CD4-positive, alpha-beta T cell treated with Interleukin-17A for 4 hours (primary cell): ENCODE measurements at places on chromosomes 3 and 15.

GRCh38 chr15:81491414-81492096 is 117.5 kb upstream of the TMC3 start:
- DNase-seq = no peak

DNA sequence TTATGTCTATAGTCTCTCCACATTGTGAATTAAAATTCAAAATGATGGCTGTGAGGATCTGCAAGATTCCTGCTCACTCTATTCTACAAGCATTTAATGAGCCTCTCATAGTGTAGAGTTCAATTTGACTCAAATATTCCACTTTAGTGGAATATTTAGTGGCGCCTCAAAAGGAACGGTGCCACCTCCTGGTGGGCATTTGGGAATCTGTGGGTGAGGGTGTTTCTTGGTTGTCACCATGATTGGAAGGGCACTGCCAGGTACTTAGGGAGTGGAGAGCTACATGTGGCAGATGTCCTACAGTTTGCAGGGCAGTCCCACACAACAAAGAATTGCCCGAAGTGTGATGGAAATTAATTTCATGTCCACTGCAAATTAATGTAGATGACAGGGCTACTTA is 21.5 kb upstream of the KCNMB3 start:
- DNase-seq = peak; percentile 39

DNA sequence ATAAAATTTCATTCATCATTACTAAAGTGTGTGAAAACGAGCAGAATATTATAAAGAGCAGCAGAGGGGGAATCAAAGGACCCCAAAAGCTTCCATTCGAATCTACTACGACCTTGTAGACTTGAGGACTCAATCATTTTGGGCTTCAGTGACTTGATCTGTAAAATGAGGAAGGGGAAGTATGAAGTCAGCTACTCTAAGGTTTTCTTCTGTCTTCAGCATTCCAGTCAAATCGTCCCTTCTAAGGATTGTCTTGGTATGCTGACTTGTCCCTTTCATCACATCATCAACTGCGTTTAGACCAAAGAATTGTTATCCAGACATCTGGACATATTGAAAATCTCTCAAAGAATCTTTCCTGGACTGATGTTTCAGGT is 44.8 kb downstream of the PLD1 start:
- DNase-seq = no peak

DNA sequence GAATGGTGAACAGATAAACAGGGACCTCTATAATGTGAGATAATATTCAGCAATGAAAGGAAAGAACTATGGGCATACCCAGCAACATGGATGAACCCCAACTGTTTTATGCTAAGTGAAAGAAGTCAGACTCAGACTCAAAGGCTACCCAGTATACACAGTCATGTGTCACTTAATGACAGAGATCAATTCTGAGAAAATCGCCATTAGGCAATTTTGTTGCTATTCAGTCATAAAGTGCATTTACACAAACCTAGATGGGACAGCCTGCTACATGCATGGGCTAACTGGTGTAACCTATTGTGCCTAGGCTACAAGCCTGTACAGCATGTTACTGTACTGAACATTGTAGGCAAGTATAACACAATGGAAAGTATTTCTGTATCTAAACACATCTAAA is 76.5 kb downstream of the B3GNT5 start:
- no peak for DNase-seq

DNA sequence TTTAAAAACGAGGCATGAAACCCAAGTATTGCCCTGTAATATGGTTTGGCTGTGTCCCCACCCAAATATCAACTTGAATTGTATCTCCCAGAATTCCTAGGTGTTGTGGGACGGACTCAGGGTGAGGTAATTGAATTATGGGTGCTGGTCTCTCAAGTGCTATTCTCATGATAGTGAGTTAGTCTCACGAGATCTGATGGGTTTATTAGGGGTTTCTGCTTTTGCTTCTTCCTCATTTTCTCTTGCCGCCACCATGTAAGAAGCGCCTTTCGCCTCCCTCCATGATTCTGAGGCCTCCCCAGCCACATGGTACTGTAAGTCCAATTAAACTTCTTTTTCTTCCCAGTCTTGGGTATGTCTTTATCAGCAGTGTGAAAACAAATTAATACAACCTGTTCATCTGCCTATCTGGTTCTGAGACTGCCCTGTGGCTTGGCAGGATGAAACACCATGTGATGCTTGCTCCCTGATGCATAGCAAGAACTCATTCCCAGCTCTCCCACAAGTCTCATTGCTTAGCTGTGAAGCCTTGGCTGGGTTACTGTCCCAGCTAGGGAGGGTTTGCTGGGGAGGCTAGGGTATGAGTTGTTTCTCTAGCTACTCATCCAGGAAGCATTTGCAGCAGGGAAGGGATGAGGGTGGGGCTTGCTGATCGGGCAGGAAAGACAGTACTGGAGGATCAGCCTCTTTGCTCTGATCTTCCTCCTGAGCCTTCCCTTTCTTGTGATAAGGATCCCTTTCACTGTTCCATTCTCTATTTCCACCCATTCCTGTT is 3.7 kb upstream of the SQOR start:
- no peak for DNase-seq

DNA sequence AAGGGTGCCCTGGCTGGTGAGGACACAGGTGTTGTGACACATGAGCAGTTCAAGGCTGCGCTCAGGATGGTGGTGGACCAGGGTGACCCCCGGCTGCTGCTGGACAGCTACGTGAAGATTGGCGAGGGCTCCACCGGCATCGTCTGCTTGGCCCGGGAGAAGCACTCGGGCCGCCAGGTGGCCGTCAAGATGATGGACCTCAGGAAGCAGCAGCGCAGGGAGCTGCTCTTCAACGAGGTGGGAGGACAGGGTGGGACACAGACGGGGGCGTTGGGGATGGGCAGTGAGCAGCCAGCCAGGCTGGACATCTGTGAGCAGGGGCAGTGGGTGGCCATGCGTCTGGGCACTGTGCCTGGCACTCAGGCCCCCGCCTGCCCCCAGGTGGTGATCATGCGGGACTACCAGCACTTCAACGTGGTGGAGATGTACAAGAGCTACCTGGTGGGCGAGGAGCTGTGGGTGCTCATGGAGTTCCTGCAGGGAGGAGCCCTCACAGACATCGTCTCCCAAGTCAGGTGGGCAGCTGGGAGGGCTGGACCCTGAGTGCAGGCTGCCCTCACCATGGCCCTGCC is 10.3 kb downstream of the ANKRD63 start:
- DNase-seq = peak; percentile 18

DNA sequence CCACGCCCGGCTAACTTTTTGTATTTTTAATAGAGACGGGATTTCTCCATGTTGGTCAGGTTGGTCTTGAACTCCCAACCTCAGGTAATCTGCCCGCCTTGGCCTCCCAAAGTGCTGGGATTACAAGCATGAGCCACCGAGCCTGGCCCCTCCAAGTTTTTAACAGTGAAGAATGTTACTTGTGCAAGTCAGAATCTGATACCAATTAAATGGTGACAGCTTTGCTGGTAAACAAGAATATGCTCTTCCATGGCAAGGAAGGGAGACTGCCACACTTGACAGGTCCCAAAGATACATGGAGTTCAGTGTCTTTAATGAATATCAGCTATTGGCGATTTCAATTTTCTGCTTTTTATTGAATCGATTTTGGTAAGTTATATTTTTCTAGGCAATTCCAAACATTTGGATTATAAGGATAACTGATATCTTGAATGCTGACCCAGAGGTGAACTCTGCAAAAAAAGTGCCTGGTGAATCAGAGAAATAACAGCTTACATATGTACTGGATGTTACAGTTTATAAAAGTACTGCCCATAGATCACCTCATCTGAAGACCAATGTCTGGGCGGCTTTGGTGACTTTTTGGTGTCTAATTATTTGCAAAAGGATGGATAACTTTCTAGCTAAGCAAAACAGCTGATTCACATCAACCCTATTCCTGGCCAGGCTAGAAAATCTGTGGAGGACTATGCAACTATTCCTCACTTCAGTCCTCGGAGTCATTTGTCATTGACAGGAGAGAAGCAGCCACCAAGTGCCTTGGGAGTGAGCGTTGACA is 1.2 kb downstream of the PARP16 start:
- DNase-seq = no peak

- no peak for DNase-seq
Measured at GRCh38 chr3:158709666-158710083, 22.6 kb downstream of the RARRES1 start.

GRCh38 chr3:24318677-24319287 is 175.9 kb downstream of the THRB start:
- DNase-seq = no peak

DNA sequence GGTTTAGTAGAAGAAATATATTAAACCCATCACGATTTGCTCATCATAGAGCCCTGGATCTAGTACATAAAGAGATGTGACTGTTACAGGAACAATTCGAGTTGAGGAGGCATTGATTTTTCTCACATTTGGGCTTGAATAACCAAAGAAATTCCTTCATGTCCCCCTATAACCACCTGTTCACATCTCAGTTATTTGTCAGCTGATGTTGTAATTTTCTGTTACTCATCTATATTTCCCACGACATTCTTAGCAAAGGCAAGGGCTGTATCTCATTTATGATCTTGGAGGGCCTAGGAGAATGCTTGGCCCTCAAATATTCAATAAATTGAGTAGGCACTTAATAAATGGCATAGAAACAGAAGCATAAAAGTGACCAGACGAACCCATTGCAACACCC is 36.4 kb upstream of the GYG1 start:
- DNase-seq = no peak

DNA sequence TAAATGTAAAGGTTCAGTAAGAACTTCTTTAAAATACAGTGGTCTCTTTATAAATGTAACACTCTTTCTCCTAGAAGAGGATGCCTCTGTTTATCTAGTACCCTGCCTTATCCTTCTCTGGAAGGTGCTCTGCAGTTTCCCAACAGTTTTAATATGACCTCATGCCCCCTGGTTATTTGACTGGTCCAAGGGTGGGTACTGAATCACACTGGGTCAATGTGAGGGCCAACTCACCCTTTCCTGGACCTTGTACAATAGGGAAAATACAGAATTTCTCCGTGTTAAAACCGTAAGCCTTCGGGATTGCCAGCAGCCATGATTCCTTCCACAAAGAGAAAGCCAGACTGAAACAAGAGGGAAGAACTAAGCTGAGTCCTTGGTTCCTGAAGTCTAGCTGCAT is 9.2 kb downstream of the DCBLD2 start:
- no peak for DNase-seq

DNA sequence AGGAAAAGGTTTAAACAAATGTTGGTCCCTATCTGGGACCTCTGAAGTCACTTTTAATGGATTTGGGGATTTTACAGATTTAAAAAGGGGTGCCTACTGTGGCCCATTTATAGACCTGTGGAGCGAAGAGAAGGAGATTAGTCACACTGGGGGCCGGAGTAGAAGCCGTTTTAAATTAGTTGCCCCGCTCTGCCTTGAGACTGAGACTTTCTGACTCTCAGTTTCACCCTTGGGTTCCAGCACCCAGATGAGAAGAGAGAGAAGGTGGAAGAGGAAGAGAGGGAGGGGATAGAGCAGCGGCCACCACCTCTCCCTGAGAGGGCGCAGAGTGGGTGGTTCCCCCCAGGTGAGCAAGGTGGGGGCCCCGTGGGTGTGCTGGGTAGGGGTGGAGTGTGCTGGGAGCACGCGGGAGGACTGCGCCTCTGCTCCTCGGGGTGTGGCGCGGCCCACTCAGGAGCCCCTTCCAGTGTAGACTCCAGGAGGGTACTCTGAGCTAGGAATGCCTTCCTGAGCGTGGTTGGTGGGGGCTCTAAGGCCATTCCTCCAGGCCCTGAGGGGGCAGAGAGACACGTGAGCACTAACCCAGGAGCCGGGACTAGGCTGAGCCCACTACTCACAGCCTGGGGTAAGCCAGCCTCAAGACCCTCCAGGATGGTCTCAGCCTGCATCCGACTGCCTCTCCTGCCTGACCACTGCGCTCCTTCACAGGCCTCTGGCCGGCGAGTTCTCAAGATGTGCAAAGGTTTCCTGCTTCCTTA is 32.6 kb upstream of the RAB6B start:
- DNase-seq = no peak
